ENCODE measurements at places on chromosomes 16 and 17. TPM values are rescaled to one million over a fixed set of nuclear protein-coding genes. Genes with fewer than 3 reads are reported as not detected.

CDK5R1 gene
- 2.5 TPM for total RNA-seq

PRR11 gene
- 47.7 TPM for total RNA-seq

NTN3 gene
- total RNA-seq = 0.14 TPM

EVPL gene
- 8.0 TPM for total RNA-seq

FSCN2 gene
- total RNA-seq = 0.46 TPM

RHBDF1 gene
- 23.3 TPM for total RNA-seq

CHRNE gene
- total RNA-seq = not detected

SPNS2 gene
- total RNA-seq = not detected

SLC38A8 gene
- total RNA-seq = not detected

OR1A1 gene
- not detected for total RNA-seq

CPHXL2 gene
- not detected for total RNA-seq

KRT25 gene
- total RNA-seq = not detected

NR1D1 gene
- total RNA-seq = 4.7 TPM

SCARF1 gene
- not detected for total RNA-seq

KRT33B gene
- total RNA-seq = not detected

CORO6 gene
- 0.63 TPM for total RNA-seq

TSPOAP1 gene
- not detected for total RNA-seq

TMEM114 gene
- total RNA-seq = not detected

OTOP3 gene
- not detected for total RNA-seq

TNS4 gene
- total RNA-seq = 0.32 TPM

ULK2 gene
- 31.8 TPM for total RNA-seq

CIAO2B gene
- 295 TPM for total RNA-seq

CDH1 gene
- not detected for total RNA-seq

HS3ST3A1 gene
- 9.0 TPM for total RNA-seq

TEKT3 gene
- total RNA-seq = not detected

HIC1 gene
- 0.12 TPM for total RNA-seq

MAPT gene
- 3.5 TPM for total RNA-seq

CDYL2 gene
- total RNA-seq = 0.25 TPM
